ENCODE measurements at places on chromosomes 11 and 22.
A peak's percentile ranks its signal among the peaks of the same experiment; 100 is the strongest.

DNA sequence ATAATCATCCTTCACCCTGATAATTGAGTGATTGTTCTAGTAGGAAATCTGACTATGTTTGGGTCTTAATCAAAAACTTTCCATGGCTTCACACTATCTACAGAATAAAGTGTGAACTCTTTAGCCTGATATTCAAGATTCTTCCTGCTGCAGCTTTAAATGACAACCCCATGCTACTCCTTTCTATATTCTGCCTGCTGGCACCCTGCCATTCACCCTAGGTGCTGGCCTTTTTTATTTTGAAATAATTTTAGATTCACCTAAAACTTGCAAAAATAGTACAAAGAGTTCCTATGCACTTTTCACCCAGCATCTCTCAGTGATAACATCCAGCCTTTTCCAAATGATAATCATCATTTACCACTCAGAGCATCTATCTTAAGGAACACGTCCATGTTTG lies 363.4 kb upstream of the NARS2 start:
- no peak for DNase-seq

DNA sequence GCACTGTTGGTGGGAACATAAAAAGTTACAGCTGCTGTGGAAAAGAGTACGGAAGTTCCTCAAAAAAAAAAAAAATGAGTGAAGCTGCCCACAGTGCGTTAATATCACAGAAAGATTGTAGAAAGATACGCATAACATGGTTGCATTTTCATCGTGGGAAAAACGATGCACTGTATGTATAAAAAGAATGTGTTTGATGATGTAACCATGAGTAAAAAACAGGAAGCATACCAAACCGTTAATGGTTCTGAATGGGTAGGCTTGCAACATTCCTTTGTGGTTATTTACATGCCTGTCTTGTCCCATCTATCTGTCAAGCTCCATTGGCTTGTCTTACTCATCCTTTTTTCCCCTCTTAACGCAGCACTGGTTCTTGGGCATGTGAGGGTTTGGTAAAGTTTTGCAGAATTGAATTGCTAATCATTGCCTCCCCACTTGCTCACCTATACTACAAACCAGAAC lies 33.8 kb upstream of the DKK3 start:
- DNase-seq = no peak

DNA sequence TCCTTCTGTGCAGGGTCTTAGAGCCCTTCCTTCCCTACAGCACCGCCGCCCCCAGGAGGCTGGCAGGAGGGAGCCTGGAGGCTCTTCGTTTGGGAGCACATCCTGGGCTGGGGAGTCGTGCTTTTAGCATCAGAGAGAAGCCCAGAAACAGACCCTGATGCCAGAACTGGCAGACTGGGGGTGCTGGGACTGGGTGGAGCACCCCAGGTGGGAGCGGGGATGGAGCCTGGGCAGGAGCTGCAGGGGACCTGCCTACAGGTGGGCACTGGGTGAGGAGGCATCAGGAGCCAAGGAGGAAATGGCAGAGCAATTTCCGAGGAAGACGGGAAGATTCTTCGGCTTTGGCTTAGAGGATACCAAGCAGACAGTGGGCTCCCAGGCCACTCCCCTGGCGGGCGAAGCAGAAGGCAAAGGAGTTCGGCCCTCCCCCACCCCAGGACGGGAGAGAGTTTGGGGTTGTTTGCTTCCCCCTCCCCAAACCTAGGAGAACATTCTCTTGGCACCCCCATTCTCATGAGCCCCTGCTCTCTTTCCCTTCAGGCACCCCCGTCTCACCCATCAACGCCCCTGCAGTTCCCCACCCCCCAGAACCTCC lies 1.1 kb downstream of the SYT7 start:
- no peak for DNase-seq

DNA sequence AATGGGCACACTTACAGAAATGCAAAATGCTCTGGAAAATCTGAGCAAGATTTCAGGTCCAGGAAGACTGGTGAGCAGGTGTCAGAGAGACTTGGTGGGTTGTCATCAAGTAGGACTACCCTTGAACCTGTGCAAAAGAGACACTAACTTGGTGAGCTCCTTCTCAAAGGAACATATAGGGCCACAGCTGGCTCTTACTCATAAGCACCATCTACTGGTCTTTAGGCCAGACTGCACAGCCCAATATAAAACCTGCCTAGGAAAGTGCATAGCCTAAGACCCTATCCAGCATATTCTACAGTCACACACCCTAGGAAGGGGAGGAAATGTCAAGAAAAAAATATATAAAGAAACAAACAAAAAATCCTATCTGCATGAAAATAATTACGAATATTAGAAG lies 18.2 kb upstream of the OR10W1 start:
- DNase-seq = no peak

DNA sequence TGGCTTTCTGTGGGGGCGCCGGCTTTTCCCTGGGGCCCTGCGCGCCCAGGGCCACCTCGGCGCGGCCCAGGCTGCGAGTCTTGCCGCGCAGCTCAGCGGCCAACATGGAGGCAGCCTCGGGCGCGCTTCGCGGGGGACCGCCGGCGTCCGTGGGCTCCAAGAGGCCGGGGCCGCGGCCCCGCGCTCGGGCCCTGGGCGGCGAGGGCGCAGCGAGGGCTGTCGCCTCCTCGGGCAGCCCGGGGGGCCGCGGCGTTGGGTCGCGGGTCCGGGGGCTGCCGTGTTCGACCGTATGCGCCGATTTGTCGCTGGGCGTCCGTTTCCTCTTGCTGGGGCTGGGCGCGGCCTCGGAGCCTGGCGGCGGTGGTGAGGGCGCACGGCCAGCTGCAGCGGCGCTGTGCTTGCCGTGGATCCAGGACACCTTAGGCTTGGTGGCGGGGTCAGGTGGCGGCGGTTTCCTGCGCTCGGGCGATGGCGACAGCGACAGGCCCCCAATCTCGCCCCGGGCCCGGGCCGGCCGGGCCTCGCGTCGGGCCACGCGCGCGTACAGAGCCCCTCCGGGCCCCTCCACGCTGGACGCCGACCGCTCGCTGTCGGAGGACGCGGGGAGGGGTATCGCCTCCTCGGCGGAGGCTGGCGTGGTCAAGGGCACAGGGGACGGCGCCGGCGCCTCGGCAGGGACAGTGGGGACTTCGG lies 11.9 kb downstream of the SCARF2 start:
- no peak for DNase-seq

- DNase-seq = no peak
Measured at GRCh38 chr11:83784419-83784818, 498.3 kb upstream of the CCDC90B start.

DNA sequence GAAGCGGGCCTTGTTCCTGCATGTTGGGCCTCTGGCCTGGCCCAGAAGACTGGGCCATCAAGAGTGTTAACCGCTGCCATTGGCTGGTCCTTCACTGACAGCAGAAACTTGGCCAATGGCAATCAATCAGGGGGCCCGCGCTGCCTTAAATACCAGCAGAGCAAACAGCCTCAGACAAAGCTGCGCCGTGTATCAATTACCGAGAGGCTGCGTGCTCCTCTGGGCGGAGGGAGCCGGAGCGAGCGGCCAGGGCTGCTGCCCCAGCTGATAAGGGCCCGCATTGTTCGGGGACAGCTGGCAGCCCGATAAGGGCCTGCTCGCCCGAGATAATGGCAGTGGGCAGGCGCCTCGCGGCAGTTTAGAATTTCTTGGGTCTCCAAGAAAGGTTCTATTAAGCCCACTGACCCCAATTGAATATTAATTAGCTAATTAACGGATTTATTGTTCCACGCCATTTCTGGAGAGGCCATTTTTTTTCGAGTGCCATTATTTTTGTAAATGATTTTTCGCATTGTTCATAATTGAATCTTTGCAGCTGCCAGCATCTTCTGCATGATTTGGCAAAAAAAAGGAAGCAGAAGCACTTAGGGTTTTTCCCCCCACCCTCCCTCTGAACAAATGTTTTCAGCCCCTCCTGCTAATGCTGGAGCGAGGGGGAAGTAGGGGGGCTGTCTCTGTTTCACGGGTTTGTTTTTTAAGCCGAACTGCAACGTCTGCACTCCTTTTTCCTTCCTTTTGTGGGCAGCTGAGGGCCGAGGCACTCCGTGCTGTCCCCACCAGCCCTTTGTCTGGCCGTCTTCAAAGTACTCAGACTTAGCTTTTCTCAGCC lies 37.6 kb upstream of the RIC3 start:
- DNase-seq = no peak

- DNase-seq = no peak
Measured at GRCh38 chr11:79046366-79046765, 394.5 kb downstream of the TENM4 start.

DNA sequence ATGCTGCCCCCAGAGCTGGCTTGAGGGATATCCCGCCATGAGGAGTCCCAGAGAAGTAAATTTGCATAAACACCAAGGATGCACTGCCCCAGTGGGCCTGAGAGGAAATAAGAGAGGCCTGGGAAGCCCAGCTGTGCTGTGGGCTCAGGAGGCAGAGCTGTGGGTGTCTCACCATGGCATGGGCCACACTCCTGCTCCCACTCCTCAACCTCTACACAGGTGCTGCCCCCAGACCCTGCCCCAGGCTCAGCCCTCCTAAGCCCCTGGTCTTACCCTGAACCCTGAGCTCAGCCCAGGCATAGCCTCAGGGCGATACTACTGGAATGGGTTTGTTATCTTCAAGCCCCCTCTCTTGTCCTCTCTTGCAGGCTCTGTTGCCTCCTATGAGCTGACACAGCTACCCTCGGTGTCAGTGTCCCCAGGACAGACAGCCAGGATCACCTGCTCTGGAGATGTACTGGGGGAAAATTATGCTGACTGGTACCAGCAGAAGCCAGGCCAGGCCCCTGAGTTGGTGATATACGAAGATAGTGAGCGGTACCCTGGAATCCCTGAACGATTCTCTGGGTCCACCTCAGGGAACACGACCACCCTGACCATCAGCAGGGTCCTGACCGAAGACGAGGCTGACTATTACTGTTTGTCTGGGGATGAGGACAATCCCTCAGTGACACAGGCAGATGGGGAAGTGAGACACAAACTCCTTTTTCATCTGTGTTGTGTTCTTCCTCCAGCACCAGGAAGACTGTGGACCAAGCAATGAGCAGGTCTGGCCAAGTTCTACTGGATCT lies 59.9 kb downstream of the GGTLC2 start:
- no peak for DNase-seq

GRCh38 chr11:130600139-130600538 lies 151.7 kb downstream of the ADAMTS15 start:
- no peak for DNase-seq

GRCh38 chr11:61679893-61680621 lies at the start of gene DAGLA:
TSS of gene DAGLA (plus strand) at chr11:61680391. CDS start at chr11:61720156, 39,765 bp downstream.
- peak; percentile 58 for DNase-seq

- DNase-seq = no peak
Measured at GRCh38 chr11:7611411-7611810, 61.9 kb downstream of the CYB5R2 start.

- no peak for DNase-seq
Measured at GRCh38 chr11:125401746-125402145, 94.3 kb downstream of the FEZ1 start.

GRCh38 chr11:70522593-70523311 lies 124.4 kb downstream of the CTTN start:
- no peak for DNase-seq

GRCh38 chr11:126154691-126155090 lies 56.8 kb downstream of the RPUSD4 start:
- DNase-seq = no peak

- no peak for DNase-seq
Measured at GRCh38 chr11:110038201-110038600, 55.0 kb upstream of the ZC3H12C start.

DNA sequence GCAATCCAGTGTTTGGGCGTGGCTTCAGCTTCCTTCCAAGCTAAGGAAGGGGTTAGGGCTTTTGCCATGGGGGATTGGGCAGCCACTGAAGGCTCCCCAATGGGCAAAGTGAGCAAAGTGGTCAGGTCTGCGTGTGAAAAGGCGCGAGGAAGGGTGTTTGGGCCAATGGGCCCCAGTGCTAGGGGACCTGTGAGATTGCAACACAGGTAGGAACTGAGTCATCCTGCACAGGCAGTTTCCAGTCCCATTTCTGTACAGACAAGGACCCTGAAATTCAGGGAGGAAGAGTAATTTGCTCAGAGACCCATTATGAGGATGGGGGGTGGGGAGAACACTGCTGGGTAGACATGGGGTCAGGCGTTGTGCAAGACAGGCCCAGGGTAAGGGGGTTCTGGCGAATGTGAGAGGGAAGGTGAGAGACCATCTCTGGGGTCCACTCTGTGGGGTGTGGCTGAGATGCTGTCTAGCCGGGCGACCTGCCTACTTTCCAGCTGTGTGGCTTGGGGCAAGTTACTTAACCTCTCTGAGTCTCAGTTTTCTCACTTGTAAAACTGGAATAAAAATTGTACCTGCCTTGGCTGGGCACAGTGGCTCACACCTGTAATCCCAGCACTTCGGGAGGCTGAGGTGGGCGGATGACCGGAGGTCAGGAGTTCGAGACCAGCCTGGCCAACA lies 7.3 kb downstream of the CCDC88B start:
- no peak for DNase-seq

DNA sequence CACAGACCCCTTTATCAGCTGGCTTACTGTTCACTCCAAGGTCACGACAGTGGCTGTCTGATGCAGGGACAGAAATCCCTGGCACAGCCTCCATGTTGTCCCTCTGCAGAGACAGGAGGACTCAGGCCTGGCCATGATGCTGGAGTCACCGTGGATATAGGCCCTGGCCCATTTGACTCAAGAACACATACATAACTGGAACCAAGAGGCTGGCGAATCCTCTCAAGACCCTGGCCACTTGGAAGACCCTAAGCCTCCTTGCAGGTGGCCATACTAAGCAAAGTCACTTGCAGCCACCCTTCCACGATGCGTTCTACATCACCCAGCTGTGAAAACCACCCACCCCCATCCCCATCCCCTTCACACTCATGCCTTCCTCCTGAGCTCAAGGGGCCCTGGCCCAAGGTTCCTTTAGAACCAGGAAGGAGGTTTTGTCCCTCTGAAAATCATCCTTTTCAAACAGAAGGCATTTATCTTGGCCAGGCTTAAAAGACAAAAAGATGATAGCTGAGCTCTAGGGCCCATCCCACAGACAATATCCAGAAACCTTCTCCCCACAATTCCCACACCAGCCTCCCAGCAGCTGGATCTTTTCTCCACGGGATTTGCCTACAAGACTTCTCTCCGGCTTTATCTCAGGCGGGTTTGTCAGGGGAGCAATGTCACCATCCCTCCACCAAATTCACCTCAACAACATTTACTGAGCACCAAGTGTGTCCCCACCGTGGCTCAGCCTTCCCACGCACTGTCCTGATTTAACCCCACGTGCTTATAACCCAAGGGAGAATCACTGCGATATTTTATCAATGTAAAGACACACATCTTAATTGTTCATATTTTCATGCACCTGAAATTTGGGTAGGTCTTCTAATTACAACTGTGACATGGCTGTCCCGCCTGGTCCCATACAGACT lies 123.4 kb upstream of the SERPIND1 start:
- no peak for DNase-seq

DNA sequence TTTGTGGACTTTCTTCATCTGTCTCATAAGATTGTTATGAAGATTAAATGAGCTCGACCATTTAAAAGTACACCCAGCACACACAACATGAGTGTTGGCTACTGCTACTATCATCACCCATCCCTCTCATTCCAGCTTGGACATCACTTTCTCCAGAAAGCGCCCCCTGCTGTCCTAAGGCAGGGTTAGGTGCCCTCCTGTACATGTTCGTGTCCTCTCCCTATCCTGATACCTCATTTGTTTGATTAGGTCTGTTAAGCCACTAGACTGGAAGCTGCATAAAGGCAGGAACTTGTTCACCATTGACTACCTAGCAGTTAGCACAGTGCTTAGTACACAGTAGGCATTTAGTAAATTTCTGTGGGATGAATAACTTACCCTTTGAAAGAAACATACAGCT lies 85.5 kb downstream of the ENTHD1 start:
- peak; percentile 21 for DNase-seq

Measured in stimulated activated CD8-positive, alpha-beta memory T cell treated with anti-CD3 and anti-CD28 coated beads, Interleukin-2, amount 100 ng/mL, for 48 hours (primary cell).